Large intestine (tissue), 12 donors: ENCODE measurements at places on chromosomes 1 and 21. TPM values are rescaled to one million over a fixed set of nuclear protein-coding genes. Genes with fewer than 3 reads are reported as not detected.

S100A7 gene
- polyA plus RNA-seq, result not detected

ROR1 gene
- polyA plus RNA-seq, result 14.4 TPM

MYBPHL gene
- polyA plus RNA-seq, result 13.8 TPM

DNA sequence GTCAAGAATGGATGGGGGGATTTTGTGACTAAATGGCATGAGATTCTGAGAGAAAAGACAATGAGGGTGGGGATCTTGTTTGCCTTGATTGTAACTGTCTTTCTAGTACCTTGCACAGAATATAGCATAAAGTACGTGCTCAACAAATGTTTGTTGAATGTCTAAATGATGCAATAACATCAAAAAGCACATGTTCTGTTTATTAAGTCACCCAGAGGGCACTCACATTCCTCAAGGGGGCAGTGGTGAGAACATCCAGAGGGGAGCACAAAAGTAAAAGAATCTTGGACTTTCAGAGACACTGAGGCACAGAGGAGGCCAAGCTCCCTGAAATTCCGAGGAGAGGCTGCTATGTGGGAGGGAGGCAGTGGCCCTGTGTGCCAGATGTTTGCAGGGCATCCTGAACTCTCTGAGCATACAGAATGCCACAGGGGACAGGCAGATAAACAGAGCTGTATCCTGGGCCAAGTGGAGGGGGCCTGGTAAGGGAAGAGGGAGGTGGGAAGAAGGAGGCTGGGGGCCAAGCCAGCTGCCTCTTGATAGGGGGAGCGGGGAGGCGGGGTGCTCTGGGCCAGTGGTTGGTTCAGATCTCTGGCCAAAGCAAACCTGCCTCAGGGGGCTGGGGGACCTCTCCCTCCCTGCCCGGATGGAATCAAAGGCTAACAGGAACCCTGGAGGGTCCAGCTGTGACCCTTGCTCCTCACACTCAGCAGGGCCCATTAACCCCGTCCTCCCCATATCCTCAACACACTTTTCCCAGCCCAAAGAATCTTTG, 6.5 kb upstream of the ATP1A2 start:
- no peaks in the 10 kb centered on the region for H3K36me3 ChIP-seq
- no peaks in the 10 kb centered on the region for H3K27me3 ChIP-seq
- H3K27ac ChIP-seq, result no peak overlapping the region
- H3K4me3 ChIP-seq, result no peak overlapping the region
- H3K4me1 ChIP-seq, result no peaks in the 10 kb centered on the region

- no peaks in the 10 kb centered on the region for H3K36me3 ChIP-seq
- DNase-seq, result peak; percentile 45
- H3K4me3 ChIP-seq, result no peak overlapping the region
- peaks cover 19% of the 10 kb centered on the region for H3K4me1 ChIP-seq
- no peaks in the 10 kb centered on the region for H3K27me3 ChIP-seq
Measured at GRCh38 chr1:168686666-168687065, 42.3 kb downstream of the DPT start.

DNA sequence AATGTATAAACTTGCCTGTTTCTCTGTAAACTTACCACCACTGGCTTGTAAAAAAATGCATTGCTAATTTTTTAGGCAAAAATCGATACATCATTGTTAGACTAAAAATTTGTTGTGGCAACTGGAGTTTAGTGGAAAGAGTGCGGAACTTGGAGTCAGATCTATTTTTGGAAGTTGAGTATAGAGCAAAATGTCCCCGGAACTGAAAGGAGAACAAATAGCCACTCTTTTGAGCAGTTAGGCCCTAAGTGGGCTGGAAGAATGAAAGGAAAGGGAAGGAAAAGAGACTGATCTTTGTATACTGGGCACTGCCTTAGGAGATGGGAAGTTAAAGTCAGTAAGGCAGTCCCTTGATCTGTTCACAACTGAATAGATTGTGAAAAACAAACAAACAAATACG, 30.2 kb downstream of the OPTC start:
- DNase-seq, result no peak
- H3K27me3 ChIP-seq, result no peaks in the 10 kb centered on the region
- H3K36me3 ChIP-seq, result no peaks in the 10 kb centered on the region
- H3K4me1 ChIP-seq, result peaks cover 30% of the 10 kb centered on the region
- H3K4me3 ChIP-seq, result no peak overlapping the region
